ENCODE measurements at places on chromosomes 5 and 9.

DNA sequence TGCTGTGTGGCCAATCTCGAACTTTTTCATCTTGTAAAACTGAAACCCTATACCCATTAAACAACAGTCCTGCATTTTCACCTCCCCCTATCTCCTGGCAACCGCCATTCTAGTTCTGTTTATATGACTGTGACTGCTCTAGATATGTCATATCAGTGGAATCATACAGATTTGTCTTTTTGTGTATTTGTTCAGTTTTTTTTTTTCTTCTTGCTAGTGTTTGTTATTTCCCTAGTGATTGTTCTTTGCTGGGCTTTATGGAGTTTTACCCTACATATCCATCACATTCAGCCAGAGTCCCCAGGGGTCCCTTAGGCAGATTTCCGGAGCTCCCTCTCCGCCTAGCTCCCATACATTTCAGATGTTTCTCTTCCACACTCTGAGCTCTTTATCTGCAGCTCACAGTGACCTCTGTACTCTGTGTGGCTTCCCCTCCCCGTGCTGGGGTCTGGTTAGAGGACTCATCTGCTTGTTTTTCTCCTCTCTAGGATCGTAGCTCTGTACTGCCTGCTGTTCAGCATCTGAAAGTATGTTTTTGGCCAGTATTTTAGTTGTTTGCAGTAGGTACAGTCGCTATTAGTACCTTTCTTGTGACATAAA lies 25.1 kb upstream of the CARTPT start:
- no peak for DNase-seq

DNA sequence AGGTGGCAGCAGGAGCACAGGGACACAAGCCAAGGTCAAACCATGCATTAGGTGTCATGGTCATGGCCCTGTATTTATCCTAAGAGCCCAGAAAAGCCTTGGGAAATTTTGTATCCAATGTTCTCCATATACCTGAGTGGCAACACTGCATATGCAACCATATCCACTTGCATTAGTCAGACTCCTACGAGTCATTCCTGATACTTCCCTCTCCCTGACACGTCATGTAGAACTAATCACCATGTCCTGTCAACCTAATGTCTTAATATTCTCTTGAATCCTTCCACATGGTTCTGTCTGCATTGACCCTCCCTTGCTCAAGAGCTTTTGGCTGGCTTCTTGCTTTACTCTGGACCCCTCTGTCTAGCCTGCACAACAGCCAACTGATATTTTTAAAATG lies 9.4 kb downstream of the SCGB3A2 start:
- peak; percentile 17 for DNase-seq

DNA sequence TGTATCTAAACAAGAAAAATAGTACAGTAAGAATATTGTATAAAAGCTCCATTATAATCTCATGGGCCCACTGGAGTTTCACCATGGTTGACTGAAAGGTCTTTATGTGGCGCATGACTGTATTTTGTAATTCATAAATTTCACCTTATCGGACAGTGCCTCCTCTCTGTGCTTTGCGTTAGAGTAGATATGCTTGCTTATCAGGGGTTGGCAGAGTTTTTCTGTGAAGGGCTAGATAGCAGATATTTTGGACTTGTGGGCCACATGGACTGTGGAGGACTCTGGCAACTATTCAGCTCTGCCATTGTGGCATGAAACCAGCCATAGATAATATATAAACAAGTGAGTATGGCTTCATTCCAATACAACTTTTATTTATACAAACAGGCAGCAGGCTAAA lies 23.2 kb downstream of the GAPVD1 start:
- DNase-seq: no peak

DNA sequence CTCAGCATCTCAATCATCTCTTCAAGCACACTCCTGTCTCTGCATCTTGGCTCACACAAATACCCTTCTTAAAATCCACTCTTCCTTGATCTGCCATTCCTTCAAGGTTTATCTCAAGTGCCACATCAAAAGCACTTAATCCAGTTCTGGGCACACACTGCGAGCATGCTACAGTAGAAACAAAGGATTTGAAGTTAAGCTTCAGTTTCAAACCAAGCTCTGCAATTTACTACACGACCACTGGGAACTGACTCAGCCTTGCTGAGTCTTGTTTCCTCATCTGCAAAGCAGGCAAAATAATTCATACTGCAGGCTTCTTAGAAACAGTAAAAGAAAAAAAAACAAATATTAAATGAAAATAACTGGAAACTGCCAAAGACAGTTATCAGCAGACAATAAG lies 50.5 kb upstream of the CTNNAL1 start:
- DNase-seq: peak; percentile 32

DNA sequence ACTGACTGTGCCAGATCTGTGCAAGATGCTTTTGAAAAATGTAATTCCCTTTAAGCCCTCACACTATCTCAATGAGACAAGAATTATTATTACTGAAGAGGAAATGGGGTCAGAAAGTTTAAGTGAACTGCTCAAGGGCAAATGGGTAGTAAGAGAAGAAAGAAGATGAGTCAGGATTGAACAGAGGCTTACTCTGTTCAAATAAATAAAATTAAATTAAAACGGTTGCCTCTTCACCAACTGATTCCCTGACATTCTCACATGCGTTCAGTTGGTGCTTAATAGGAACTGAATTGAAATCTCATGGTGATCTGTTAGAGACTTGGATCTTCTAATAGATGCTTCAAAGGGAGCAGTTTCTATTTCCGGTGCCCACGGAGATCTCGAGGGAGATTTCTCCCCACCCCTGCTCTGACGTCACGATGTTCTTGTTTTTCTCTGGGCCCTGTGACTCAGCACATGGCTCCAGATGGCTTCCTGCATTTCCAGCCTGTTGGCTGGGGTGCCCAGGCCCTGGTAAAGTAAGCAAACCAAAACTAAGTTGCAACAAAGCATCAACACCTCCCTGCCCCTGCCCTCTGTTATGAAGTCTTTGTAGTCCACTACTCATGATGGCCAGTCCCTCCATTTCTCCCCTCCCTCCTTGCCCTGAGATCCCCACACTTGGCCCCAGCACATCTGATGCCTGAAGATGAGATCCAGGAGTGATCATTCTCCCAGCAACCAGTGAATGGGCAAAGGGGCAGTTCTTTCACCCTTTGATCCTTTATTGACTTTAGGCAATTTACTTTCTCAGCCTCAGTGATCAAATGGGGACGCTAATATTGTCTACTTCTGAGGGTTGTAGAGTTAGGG lies 106.1 kb upstream of the CPEB4 start:
- peak; percentile 78 for DNase-seq

DNA sequence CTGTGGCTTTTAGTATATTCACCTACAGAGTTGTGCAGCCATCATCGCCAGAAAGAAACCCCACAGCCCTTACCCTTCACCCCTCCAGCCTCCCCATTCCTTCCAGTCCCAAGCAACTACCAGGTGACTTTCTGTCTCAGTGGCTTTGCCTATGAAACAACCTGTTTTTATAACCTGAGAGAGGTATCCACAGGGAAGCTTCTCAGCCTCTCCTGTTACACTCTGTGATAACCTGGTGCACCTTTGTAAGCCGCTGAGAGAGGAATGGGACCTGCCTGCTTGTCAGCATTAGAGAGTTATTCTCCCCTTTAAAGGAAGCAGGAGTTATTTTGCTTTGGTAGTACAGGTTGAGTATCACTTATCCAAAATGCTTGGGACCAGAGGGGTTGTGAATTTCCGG lies 93.6 kb downstream of the TRIO start:
- DNase-seq: no peak

DNA sequence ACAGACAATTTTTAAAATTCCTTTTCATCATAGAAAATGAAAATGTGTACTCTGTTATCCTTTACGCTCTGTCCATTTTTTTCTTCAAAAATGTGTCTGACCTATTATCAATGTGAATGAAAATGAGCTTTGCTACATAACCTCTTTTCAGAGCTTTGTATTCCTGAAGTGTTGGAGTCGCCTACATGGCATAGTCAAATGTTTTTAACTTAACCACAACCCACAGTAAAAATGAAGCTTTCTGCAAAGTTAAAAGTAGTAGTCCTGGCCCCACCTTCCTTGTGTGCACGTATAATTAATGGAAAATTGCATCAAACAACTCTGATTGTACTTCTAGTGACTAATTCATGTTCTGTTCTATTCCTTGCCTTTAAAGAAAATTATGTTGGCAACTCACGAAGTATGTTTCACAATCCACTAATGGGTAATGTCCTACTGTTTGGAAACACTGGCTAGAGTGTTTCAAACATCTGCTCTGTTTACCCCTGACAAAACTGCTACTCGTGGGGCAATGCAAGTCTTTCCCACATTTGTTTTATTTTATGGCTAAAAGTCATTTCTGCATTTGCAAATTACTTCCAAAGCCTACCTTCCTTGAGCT lies 18.6 kb upstream of the PSAT1 start:
- DNase-seq: peak; percentile 40

GRCh38 chr9:34454571-34455065 lies 3.8 kb downstream of the FAM219A start:
- DNase-seq: peak; percentile 73

GRCh38 chr9:81614335-81614734 lies 75.0 kb downstream of the TLE1 start:
- DNase-seq: no peak

GRCh38 chr9:123756484-123757106 lies 173.3 kb downstream of the DENND1A start:
- no peak for DNase-seq

GRCh38 chr9:8694983-8695588 lies 895.5 kb upstream of the DMAC1 start:
- DNase-seq: no peak

GRCh38 chr5:129687941-129688340 lies 60.0 kb upstream of the MINAR2 start:
- no peak for DNase-seq

- DNase-seq: no peak
Measured at GRCh38 chr5:152811988-152812387, 406.9 kb upstream of the NMUR2 start.

- DNase-seq: peak; percentile 30
Measured at GRCh38 chr9:33166231-33167083, 679 bp downstream of the B4GALT1 start.

- no peak for DNase-seq
Measured at GRCh38 chr5:17277907-17278306, 60.5 kb downstream of the BASP1 start.

DNA sequence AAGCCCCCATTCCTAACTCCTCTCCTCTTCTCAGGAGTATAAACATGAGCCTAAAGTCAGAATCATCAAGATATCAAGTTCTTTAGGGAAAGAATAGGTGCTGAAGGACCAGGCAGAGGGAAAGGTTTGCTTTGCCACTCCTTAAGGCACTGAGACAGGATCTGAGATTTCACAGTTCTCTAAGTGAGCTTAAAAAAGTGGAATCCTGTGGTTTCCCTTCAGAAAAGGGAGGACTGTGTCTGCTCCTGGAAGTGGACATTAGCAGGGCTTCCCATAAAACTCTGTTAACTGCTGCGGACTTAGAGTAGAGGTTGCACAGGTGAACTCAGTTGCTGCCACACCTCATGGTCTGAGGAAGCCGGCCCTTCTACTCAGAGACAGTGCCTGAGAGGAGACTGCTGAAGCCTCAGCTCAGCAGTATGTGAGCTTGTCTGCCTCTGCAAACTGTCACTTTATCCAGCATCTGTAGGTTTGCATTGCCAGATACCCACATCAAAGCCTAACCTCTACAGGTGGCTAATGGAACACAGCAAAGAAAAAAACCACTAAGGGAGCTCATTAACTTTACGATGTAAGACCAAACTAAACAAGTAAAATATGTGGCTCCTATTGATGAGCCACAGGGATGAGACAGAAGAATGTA lies 42.9 kb downstream of the RIC1 start:
- peak; percentile 4 for DNase-seq

- no peak for DNase-seq
Measured at GRCh38 chr5:35754481-35754880, 102.2 kb upstream of the IL7R start.

GRCh38 chr5:157519579-157520253 lies 55.9 kb downstream of the ADAM19 start:
- no peak for DNase-seq

DNA sequence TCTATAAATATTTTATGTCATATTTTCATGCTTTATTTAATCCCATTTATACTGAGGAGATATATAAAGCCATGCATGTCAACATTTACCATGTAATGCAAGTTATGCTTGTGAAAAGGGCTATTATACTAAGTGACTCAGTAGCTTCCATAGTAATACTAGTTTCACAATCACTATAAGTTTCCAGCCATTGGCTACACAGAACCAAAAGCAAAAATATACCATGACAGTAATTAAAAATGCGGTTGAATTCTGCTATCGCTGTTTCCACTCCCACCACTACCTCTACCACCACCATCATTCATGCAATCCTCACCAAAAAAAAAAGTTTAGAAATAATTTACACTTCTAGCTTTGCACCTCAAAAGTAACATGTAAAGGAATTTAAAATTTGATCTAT lies 60.2 kb downstream of the MLLT3 start:
- DNase-seq: peak; percentile 10

DNA sequence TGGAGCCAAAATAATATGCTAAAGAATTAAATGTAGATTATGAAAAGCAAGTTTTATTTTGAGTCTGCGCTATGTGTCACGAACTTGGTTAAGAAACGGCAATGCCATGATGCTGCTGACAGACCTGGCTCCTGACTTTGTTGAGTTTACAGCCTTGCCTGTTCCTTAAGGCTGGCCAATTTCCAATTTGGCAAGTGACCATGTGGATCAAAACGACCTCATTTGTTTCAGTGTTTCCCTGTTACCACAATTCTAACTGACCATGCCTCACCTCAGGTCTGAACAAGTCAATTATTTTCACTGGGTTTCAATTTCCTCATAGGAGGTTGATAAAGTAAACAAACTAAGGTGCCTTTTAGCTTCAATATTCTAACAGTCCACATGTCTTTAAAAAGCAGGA lies 461.4 kb downstream of the ZNF608 start:
- DNase-seq: no peak

GRCh38 chr5:145743396-145744061 lies 91.6 kb downstream of the PRELID2 start:
- no peak for DNase-seq

GRCh38 chr5:39661026-39661779 lies 236.4 kb upstream of the DAB2 start:
- peak; percentile 28 for DNase-seq

DNA sequence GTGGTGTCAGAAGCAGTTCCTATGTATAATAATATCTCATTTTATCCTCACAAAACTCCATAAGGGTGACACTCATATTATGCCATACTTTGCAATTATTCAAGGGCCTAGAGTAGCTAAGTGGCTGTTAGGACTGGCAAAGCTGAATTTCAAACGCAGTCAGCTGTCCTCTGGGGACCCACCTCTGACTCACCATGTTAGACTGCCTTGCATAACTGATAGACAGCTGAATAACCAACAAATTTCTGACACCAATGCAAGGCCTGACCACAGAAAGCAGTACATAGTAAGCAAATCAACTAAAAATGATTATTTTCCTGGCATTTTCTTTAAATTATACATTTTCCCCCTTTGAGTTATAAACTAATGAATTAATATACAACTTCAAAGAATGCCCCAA lies 251.6 kb upstream of the PTGER4 start:
- peak; percentile 74 for DNase-seq

- peak; percentile 82 for DNase-seq
Measured at GRCh38 chr9:35664531-35665470, at the start of gene ARHGEF39. ARHGEF39 (minus strand) TSS chr9:35665195; CDS start chr9:35665169, 26 bp downstream.

- DNase-seq: peak; percentile 88
Measured at GRCh38 chr5:84028093-84028492, 307.4 kb upstream of the HAPLN1 start.

- DNase-seq: no peak
Measured at GRCh38 chr5:146055432-146055831, 49.9 kb downstream of the PLAC8L1 start.
